ENCODE measurements at places on chromosomes 11 and 22.

DNA sequence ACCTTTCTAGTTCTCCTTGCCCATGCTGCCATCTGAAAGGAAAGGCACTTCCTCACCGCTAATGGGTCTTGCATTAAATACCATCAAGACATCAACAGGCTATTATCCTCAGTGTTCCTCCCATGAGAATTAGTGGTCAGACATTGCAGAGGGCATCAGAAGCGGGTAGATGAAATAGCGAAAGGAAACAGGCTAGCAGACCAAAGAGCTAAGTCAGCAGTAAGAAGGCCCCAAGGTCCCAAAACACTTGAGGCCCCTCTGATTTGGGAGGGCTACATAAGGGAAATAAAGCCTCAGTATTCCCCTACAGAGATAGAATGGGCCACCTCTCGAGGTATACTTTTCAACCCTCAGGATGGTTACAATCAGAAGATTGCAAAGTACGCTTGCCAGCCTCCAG is 12.9 kb downstream of the KCNJ11 start:
- no peak for DNase-seq

DNA sequence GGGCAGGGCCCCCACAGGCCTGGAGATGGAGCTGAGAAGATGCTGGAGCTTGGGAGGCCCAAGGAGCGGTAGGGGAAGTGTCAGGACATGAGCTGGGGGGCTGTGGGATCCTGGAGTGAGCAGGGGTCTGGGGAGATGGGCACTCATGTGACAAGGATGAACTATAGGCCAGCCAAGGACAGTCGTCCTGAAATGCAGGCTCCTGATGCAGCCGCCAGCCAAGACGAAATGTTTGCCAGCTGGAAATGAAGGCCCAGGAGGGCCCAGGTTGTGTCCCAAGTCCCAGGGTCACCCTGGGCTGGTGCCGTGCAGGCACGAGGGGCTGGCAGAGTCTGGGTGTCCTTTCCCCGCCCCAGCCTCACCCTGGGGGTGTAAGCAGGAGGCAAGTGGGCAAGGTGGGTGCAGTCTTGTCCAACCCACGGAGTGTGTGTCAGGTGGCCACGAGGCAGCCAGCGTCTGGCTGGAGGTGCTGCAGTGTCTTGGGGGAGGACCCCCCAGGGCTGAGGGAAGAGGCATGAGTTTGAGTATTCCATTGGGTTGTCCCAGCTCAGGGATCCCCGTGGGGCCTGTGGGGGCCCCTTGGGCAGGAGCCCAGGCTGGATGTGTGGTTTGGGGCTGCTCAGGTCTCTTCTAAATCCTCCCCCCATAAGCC is 21.4 kb downstream of the MRGPRG start:
- no peak for DNase-seq

- peak; percentile 80 for DNase-seq
Measured at GRCh38 chr11:104090767-104091166, 54.3 kb downstream of the DDI1 start.

DNA sequence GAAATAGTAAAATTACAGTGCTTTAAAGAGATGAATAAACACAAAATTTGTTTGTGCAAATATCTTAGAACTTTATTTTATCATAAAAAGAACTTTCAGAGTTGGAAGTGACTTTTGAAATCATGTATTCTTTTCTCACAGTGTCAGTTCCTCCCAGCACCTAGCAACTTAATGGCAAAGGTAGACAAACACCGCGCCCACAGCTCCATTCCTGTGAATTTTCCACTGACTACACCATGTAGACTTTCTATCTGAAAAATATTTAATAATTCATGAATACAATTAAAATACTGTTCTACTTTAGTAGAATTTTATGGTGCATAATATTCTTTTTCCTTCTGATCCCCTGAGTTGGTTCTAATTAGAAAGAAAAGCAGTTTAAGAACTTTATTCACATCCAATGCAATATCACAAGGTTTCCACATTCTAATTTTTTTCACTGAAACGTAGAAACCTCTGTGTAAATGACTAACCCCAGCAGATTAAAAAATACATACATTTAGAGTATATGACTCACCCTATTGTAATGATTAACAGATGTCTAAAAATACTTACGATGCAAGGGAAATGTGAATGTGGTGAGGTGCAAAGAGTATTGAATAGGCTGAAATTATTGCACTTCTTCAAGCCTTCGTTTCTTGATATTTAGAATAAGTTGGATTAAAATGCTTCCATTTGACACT is 218.2 kb upstream of the CCDC179 start:
- peak; percentile 15 for DNase-seq

- no peak for DNase-seq
Measured at GRCh38 chr11:1770061-1770460, 6.3 kb upstream of the CTSD start.

Measured in AG10803 (cell line).